Activated naive CD4-positive, alpha-beta T cell treated with anti-CD3 and anti-CD28 coated beads for 36 hours (primary cell): ENCODE measurements at places on chromosomes 3 and 15. TPM values are rescaled to one million over a fixed set of nuclear protein-coding genes. Genes with fewer than 3 reads are reported as not detected.

PTPRG gene
- total RNA-seq, result 0.24 TPM

EPHA6 gene
- total RNA-seq, result not detected

DNA sequence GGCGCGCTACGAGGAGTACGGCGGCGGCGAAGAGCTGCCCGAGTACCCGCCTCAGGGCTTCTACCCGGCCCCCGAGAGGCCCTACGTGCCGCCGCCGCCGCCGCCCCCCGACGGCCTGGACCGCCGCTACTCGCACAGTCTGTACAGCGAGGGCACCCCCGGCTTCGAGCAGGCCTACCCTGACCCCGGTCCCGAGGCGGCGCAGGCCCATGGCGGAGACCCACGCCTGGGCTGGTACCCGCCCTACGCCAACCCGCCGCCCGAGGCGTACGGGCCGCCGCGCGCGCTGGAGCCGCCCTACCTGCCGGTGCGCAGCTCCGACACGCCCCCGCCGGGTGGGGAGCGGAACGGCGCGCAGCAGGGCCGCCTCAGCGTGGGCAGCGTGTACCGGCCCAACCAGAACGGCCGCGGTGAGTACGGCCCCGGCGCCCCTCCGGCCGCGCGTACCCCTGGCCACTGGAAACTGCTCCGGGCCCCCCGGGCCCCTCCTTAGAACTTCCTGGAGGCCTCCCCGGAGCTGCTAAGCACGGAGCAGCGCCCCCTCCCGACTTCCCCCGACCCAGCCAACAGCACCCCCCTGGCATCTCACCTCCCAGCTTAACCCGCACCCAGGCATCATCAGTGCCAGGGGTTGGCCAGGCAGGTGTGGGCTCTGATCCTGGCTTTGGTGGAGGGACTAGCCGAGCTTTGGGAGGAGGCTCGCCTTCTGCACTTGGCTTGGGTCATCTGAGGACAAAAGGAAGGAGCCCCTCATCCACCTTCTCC, 1.4 kb downstream of the LOXL1 start:
- DNase-seq, result peak; percentile 84
- H3K27ac ChIP-seq, result no peak overlapping the region
- peaks cover 33% of the 10 kb centered on the region for H3K4me1 ChIP-seq
- peak overlapping the region; percentile 72 for H3K4me3 ChIP-seq
- H3K36me3 ChIP-seq, result no peaks in the 10 kb centered on the region

GRCh38 chr3:187828579-187829452, 83.5 kb upstream of the BCL6 start:
- no peaks in the 10 kb centered on the region for H3K36me3 ChIP-seq
- no peak for DNase-seq
- H3K27me3 ChIP-seq, result no peaks in the 10 kb centered on the region
- peaks cover 19% of the 10 kb centered on the region for H3K4me1 ChIP-seq
- no peak overlapping the region for H3K27ac ChIP-seq

DNA sequence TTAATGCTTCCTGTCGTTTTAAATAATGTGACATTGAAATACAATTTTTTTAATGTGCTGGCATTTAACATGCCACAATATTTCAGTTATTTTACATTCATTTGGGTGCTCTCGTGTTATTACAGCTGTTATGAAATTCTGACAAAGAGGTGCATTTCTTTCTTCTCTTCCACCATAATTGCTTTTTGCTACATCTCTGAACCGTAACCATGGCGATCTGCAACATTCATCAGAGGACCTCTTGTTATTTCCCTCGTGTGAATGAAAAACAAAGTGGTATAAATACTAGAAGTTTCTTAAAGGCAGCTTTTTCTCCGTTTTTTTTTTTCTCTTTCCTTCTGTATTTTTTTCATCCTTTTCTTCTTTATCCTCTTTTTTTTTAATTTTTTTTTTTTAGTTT, 316.4 kb downstream of the MCTP2 start:
- no peak overlapping the region for H3K27ac ChIP-seq
- no peak for DNase-seq
- no peaks in the 10 kb centered on the region for H3K4me1 ChIP-seq
- no peaks in the 10 kb centered on the region for H3K36me3 ChIP-seq
- H3K4me3 ChIP-seq, result no peak overlapping the region

DNA sequence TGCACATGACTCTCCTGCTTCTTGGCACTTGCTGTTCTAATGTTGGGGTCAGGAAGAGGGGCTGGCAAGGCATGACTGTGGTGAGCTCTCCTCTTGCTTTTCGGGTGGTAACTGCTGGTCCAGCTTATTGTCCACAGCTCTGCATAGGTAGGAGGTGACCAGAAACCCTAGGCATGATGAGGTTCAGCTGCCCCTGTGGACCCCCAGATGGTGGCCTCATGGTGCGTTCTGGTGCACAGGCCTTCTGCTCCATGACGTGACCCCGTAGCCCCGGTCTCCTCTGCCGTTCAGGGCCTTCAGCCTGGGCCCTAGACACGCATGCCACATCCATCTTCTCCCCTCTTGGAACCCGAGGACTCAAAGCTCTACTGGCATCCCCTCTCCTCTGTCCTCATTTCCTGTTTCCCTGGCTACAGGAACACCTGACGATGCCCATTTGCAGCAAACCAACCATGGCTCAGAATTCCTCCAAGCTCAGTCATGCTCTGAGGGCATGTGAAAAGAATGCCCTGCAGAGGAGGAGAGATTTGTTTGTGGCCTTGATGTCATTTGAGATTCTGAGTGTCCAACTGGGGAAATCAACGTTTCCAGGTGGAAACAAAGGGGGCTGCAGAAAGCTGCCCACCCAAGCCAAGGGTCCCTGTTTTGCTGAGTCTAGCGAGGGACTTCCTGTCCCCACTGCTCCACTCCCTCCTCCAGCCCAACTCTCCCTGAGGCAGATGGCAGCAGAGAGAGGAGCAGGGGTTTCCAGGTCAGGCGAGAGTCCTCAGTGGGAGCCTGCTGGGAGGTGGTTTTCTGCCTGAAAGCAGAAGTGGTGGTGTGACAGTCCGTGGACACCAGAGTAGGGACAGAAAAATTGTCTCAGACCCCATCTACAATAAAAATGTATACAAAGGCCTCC, 198.7 kb upstream of the LYSMD4 start:
- no peak overlapping the region for H3K4me3 ChIP-seq
- no peaks in the 10 kb centered on the region for H3K27me3 ChIP-seq
- no peak overlapping the region for H3K27ac ChIP-seq
- no peak for DNase-seq
- H3K36me3 ChIP-seq, result no peaks in the 10 kb centered on the region
- H3K4me1 ChIP-seq, result peaks cover 8% of the 10 kb centered on the region

GRCh38 chr15:66085128-66085527, 168.4 kb downstream of the MEGF11 start:
- H3K4me3 ChIP-seq, result no peak overlapping the region
- H3K27ac ChIP-seq, result no peak overlapping the region
- no peaks in the 10 kb centered on the region for H3K36me3 ChIP-seq
- peak; percentile 21 for DNase-seq
